Upper lobe of right lung (tissue), 1 donor: ENCODE measurements at places on chromosomes 13 and 19. TPM values are rescaled to one million over a fixed set of nuclear protein-coding genes. Genes with fewer than 3 reads are reported as not detected.

DNA sequence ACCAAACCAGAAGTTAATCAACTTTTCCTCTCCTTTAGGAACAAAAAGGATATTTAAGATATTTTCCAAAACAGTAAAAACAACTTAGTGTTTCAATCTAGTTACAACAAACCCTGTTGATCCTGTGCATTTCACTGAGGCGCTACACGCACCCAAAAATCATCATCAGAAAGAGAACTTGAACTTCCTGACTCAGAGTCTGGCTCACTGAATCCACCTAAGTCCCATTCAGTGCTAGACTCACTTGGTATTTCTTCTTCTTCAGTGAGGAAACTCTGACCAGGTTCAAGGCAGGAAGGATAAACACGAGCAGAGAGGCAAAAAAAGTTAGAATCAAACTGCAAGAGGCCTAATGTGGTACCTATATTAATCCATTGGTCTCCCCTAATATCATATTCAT lies 2.2 kb downstream of the KBTBD6 start:
- no peak for DNase-seq

GRCh38 chr13:52997951-52998876 lies 30.4 kb upstream of the OLFM4 start:
- no peak for DNase-seq

GRCh38 chr19:6890938-6891337 lies 3.6 kb downstream of the ADGRE1 start:
- no peak for DNase-seq

GRCh38 chr13:87172166-87172835 lies 498.9 kb upstream of the SLITRK5 start:
- no peak for DNase-seq

- DNase-seq, result no peak
Observed at GRCh38 chr13:21925720-21926119, 254.8 kb downstream of the FGF9 start.

DNA sequence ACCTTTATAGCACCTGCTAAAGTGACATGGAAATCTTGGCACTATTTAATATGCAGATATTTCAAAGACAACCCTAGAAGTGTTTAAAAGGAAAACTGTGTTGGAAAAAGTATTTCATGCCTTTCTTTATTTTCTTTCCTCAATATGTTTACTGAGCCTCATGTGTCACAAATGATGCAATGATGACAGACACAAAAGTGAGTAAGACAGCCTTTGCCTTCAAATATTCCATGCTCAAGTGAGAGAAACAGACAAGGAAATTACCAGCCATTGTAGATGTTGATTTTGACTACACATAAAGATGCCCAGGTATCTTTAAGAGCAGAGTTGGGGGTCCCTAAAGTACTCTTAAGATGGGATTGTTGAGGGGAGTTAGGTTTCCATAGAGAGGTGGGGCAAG lies 48.0 kb upstream of the TPP2 start:
- no peak for DNase-seq

MIPEP gene
- 13.3 TPM for total RNA-seq
